ENCODE measurements at places on chromosomes 6 and 20. TPM values are rescaled to one million over a fixed set of nuclear protein-coding genes. Genes with fewer than 3 reads are reported as not detected.

Gene SPINT3
- not detected for total RNA-seq

Gene CTCFL
- not detected for total RNA-seq

Gene GHRH
- total RNA-seq, result not detected

Gene EPB41L2
- total RNA-seq, result 60.3 TPM

Gene AFDN
- total RNA-seq, result 29.1 TPM

Gene MDC1
- 10.8 TPM for total RNA-seq

Gene DDO
- 3.6 TPM for total RNA-seq

Gene SLC17A2
- not detected for total RNA-seq

Gene ENPP1
- 37.4 TPM for total RNA-seq

Gene AGER
- total RNA-seq, result 0.30 TPM

Gene SLC22A2
- total RNA-seq, result 1.7 TPM

Gene NEDD9
- 20.9 TPM for total RNA-seq

Gene NMBR
- 0.07 TPM for total RNA-seq

Gene VWA7
- total RNA-seq, result 0.26 TPM

Gene ACSS1
- 1.7 TPM for total RNA-seq

Gene SLCO4A1
- 0.30 TPM for total RNA-seq

Gene ANKRD66
- total RNA-seq, result not detected

Gene RANBP9
- 67.2 TPM for total RNA-seq

Gene GSTA3
- total RNA-seq, result not detected

Gene MOXD1
- 41.5 TPM for total RNA-seq

Gene CYP24A1
- 0.26 TPM for total RNA-seq

Gene SMIM26
- 39.2 TPM for total RNA-seq

Gene C20orf202
- 0.07 TPM for total RNA-seq

Gene OR12D2
- not detected for total RNA-seq

Gene EDN1
- total RNA-seq, result 24.9 TPM

Gene ZSCAN23
- 4.7 TPM for total RNA-seq

Gene HLA-DOB
- total RNA-seq, result 0.10 TPM

Gene MRPS18B
- total RNA-seq, result 34.9 TPM

Gene CALHM5
- 12.1 TPM for total RNA-seq

Gene MAP7
- 1.3 TPM for total RNA-seq

Gene TMEM181
- 59.8 TPM for total RNA-seq

Gene FOXF2
- total RNA-seq, result 0.78 TPM

Gene GCNT2
- 2.0 TPM for total RNA-seq

Gene ENPP3
- 0.23 TPM for total RNA-seq

Gene ADGRB3
- 0.83 TPM for total RNA-seq

Gene MEP1A
- not detected for total RNA-seq

Gene CASS4
- 0.23 TPM for total RNA-seq

Gene PRPH2
- 0.91 TPM for total RNA-seq

Gene MDFI
- total RNA-seq, result 0.33 TPM

Gene SIRPG
- not detected for total RNA-seq

Gene GABRR1
- not detected for total RNA-seq

Gene ZNF334
- 0.83 TPM for total RNA-seq

Gene C6orf132
- 0.66 TPM for total RNA-seq

Gene MED20
- 19.9 TPM for total RNA-seq

Gene RHAG
- total RNA-seq, result not detected
